ENCODE measurements at places on chromosomes 7 and 10. TPM values are rescaled to one million over a fixed set of nuclear protein-coding genes. Genes with fewer than 3 reads are reported as not detected.

- no peak overlapping the region for H3K4me3 ChIP-seq
- H3K27me3 ChIP-seq, result peaks cover 100% of the 10 kb centered on the region
- no peak overlapping the region for H3K27ac ChIP-seq
- DNase-seq, result no peak
- no peaks in the 10 kb centered on the region for H3K36me3 ChIP-seq
- peaks cover 6% of the 10 kb centered on the region for H3K4me1 ChIP-seq
These were observed 37.0 kb downstream of the CNPY1 start for GRCh38 chr7:155509359-155509724.

PON1 gene
- not detected for total RNA-seq

- no peak for DNase-seq
- H3K36me3 ChIP-seq, result peaks cover 4% of the 10 kb centered on the region
- H3K27me3 ChIP-seq, result no peaks in the 10 kb centered on the region
- H3K4me1 ChIP-seq, result peaks cover 14% of the 10 kb centered on the region
- no peak overlapping the region for H3K27ac ChIP-seq
- no peak overlapping the region for H3K4me3 ChIP-seq
These were observed 8.3 kb downstream of the TLL2 start for GRCh38 chr10:96505150-96506136.

UPF2 gene
- total RNA-seq, result 24.3 TPM

DNA sequence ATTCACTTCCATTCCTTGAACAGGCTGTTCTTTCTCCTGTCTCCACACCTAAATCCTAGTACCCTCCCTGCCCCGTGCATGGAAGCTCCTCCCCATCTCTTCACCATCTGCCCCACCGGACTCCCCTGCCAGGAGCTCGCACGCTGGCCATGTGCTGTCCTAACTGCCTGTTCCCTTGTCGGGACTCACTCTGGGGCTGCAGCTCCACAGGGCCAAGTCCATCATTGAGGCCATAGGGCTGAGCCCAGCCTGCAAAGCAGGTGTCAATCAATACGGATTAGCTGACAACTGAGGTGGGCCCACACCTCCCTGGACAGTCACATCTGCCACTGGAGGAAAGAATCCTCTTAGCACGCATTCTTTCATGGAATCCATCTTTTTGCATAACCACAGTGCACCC, 41.4 kb upstream of the DMBT1 start:
- H3K27me3 ChIP-seq, result no peaks in the 10 kb centered on the region
- H3K4me1 ChIP-seq, result peaks cover 13% of the 10 kb centered on the region
- peaks cover 33% of the 10 kb centered on the region for H3K36me3 ChIP-seq
- H3K27ac ChIP-seq, result no peak overlapping the region
- no peak for DNase-seq

- H3K4me1 ChIP-seq, result peaks cover 16% of the 10 kb centered on the region
- peaks cover 99% of the 10 kb centered on the region for H3K36me3 ChIP-seq
- no peaks in the 10 kb centered on the region for H3K27me3 ChIP-seq
These were observed 22.2 kb downstream of the ZDHHC16 start for GRCh38 chr10:97468162-97468561.

DNA sequence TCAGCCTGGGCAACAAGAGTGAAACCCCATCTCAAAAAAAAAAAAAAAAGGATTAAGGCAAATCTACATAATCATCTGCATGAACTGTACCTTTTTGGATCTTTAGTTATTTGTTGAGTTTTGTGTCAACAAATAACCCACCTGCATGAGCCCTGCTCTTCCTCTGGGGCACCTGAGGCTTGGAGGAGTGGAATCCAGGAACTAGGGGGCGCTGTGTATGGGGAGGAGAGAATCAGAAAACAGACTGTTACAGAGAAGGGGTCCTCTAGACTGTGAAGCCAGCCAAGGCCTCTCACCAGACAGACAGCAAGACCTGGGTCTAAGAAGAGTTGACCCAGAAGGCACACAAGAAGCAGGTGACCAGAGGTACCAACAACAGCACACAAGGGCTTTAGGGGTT, 682.8 kb upstream of the NRP1 start:
- no peak for DNase-seq
- no peaks in the 10 kb centered on the region for H3K36me3 ChIP-seq
- H3K27me3 ChIP-seq, result no peaks in the 10 kb centered on the region
- peaks cover 6% of the 10 kb centered on the region for H3K4me1 ChIP-seq
- no peak overlapping the region for H3K27ac ChIP-seq
- no peak overlapping the region for H3K4me3 ChIP-seq

TMEM213 gene
- total RNA-seq, result not detected

DNA sequence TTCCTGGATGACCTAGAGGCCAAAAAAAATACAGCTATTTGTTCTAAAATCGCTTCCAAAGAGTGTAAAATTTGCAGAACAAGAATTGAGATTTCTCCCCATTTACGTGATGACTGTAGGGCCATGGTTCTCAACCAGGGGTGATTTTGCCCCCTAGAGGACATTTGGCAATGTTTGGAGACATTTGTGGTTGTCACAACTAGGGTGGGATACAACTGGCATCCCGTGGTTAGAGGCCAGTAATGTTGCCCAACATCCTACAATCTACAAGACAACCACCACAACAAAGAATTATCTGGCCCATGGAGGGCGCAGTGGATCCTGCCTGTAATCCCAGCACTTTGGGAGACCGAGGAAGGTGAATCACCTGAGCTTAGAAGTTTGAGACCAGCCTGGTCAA, 22.8 kb upstream of the MALSU1 start:
- DNase-seq, result no peak
- H3K4me1 ChIP-seq, result peaks cover 6% of the 10 kb centered on the region
- H3K27me3 ChIP-seq, result no peaks in the 10 kb centered on the region
- no peak overlapping the region for H3K27ac ChIP-seq
- peaks cover 5% of the 10 kb centered on the region for H3K36me3 ChIP-seq

- H3K4me3 ChIP-seq, result peak overlapping the region; percentile 61
- peaks cover 80% of the 10 kb centered on the region for H3K4me1 ChIP-seq
- H3K27ac ChIP-seq, result peak overlapping the region; percentile 99
- peaks cover 4% of the 10 kb centered on the region for H3K36me3 ChIP-seq
These were observed 112.3 kb downstream of the JCAD start for GRCh38 chr10:29946953-29947700.

- H3K36me3 ChIP-seq, result no peaks in the 10 kb centered on the region
- no peak overlapping the region for H3K4me3 ChIP-seq
- no peaks in the 10 kb centered on the region for H3K27me3 ChIP-seq
- no peak overlapping the region for H3K27ac ChIP-seq
- H3K4me1 ChIP-seq, result no peaks in the 10 kb centered on the region
- no peak for DNase-seq
These were observed 215.4 kb upstream of the TMEM196 start for GRCh38 chr7:19988860-19989259.

FMC1 gene
- 11.8 TPM for total RNA-seq

- H3K4me1 ChIP-seq, result peaks cover 21% of the 10 kb centered on the region
- peak within 1 kb of the TSS; percentile 95 for H3K27ac ChIP-seq
- peak; percentile 94 for DNase-seq
- no peaks in the 10 kb centered on the region for H3K27me3 ChIP-seq
These were observed at the start of gene DDX56 for GRCh38 chr7:44573464-44574286. Gene DDX56, minus strand, starts transcription at chr7:44573908. Its CDS starts 13 bp downstream, at chr7:44573895.

GRCh38 chr7:148014541-148014940, 576.0 kb upstream of the C7orf33 start:
- H3K4me1 ChIP-seq, result no peaks in the 10 kb centered on the region
- no peak overlapping the region for H3K27ac ChIP-seq
- DNase-seq, result peak; percentile 36
- H3K36me3 ChIP-seq, result no peaks in the 10 kb centered on the region

- H3K27me3 ChIP-seq, result no peaks in the 10 kb centered on the region
- no peaks in the 10 kb centered on the region for H3K36me3 ChIP-seq
- no peaks in the 10 kb centered on the region for H3K4me1 ChIP-seq
- no peak overlapping the region for H3K4me3 ChIP-seq
These were observed 55.3 kb downstream of the PPP1R9A start for GRCh38 chr7:94962661-94963060.

GRCh38 chr10:26759008-26759407, 61.5 kb downstream of the PDSS1 start:
- DNase-seq, result no peak
- H3K27me3 ChIP-seq, result no peaks in the 10 kb centered on the region
- H3K4me1 ChIP-seq, result peaks cover 6% of the 10 kb centered on the region
- H3K27ac ChIP-seq, result no peak overlapping the region

ACBD5 gene
- total RNA-seq, result 22.2 TPM

STK31 gene
- not detected for total RNA-seq

DNA sequence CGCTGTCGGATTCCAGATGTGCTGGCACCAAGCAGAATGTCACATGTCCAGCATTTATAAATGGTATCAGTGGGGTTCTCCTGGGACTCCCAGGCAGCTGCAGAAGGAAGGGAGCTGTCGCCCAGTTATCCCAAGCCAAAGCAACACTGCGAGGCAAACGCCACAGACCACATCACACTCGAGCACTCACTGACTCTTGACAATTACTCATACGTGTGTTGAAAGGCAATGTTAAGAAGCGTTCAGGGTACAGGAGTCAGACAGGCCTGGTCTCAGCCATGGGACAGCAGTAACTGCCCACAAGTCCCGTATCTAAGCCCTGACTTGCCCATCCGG, 113.4 kb downstream of the DIP2C start:
- no peak overlapping the region for H3K4me3 ChIP-seq
- no peak overlapping the region for H3K27ac ChIP-seq
- peaks cover 7% of the 10 kb centered on the region for H3K4me1 ChIP-seq
- peaks cover 6% of the 10 kb centered on the region for H3K36me3 ChIP-seq
- peaks cover 70% of the 10 kb centered on the region for H3K27me3 ChIP-seq
- DNase-seq, result no peak

- H3K4me1 ChIP-seq, result peaks cover 19% of the 10 kb centered on the region
- no peak overlapping the region for H3K27ac ChIP-seq
- H3K27me3 ChIP-seq, result no peaks in the 10 kb centered on the region
- peak; percentile 39 for DNase-seq
These were observed 33.0 kb downstream of the MINDY4 start for GRCh38 chr7:30804078-30804661.

HGF gene
- not detected for total RNA-seq

DNA sequence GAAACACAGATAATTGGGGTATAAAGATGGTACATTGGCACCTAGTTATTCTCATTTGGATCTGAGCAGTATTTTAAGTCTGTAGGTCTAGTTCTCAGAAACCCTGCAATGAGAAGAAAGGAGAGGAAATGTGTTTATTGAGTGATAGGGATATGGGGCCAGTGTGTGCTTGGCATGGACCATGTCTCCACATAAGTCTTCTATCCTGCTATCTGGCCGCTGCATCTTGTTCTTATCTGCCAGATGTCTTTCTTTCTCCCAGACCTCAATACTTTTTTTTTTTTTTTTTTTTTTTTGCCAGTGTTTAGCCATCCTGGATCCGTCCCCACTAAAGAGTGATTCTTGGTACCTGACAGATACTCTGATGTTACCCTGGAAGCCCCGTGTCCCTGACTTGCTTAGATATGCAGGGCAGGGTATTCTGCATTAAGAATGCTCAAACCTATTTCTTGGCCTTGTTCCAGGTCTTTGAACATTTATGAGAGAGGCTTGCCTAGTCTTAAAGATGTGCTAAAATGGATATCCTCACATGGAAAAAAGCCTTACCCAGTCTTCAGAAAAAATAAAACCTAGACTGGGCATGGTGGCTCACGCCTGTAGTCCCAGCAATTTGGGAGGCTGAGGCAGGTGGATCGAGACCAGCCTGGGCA, 10.0 kb downstream of the MTURN start:
- no peak for DNase-seq
- H3K4me1 ChIP-seq, result peaks cover 28% of the 10 kb centered on the region
- no peak overlapping the region for H3K27ac ChIP-seq
- H3K27me3 ChIP-seq, result no peaks in the 10 kb centered on the region
- peaks cover 7% of the 10 kb centered on the region for H3K36me3 ChIP-seq
- H3K4me3 ChIP-seq, result no peak overlapping the region

GRCh38 chr10:68870545-68871104, 30.5 kb upstream of the DDX50 start:
- no peak for DNase-seq
- H3K36me3 ChIP-seq, result no peaks in the 10 kb centered on the region
- no peak overlapping the region for H3K4me3 ChIP-seq
- H3K4me1 ChIP-seq, result no peaks in the 10 kb centered on the region
- no peak overlapping the region for H3K27ac ChIP-seq

DNA sequence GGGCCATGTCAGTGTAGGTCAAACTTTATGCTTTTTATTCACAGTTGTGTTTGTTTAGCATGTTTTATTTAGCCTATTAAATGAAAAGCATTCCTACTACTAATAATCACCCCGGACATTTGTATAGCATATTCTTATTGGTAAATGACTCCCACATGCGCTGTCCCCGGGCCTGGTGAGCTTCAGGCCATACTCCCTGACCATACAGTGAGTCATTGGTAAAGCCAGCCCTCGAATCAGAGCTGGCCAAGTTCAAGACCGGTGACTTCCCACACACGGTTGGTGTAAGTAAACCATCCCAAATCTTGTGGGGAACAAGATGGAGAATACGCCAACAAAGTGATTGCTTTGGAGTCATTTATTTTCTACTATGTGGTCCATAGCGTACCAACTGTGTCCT, 238.7 kb upstream of the TCF7L2 start:
- DNase-seq, result no peak
- H3K4me1 ChIP-seq, result peaks cover 6% of the 10 kb centered on the region
- H3K36me3 ChIP-seq, result no peaks in the 10 kb centered on the region
- H3K4me3 ChIP-seq, result no peak overlapping the region
- no peak overlapping the region for H3K27ac ChIP-seq

GRCh38 chr10:33566001-33566400, 231.5 kb upstream of the NRP1 start:
- DNase-seq, result no peak
- H3K27me3 ChIP-seq, result no peaks in the 10 kb centered on the region
- peaks cover 4% of the 10 kb centered on the region for H3K36me3 ChIP-seq
- no peak overlapping the region for H3K4me3 ChIP-seq
- H3K27ac ChIP-seq, result no peak overlapping the region

DNA sequence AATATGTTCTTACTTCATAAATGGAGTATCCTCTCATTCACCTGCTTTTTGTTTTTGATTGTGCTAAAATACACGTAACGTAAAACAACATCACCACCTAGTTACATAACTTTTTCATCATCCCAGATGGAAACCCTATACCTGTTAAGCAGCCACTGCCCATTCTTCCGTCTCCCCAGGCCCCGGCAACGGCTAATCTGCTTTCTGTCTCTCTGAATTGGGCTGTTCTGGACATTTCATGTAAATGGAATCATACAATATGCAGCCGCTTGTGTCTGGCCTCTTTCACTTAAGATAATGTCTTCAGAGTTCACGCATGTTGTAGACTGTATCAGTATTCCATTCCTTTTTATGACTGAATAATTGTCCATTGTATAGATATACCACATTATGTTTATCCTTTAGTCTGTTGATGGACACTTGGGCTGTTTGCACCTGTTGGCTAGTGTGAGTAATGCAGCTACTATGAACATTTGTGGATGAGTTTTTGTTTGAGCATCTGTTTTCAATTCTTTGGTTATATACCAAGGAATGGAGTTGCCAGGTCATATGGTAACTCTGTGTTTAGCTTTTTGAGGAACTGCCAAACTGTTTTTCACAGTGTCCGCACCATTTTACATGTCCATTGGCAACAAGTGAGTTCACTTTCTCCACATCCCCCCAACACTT, 14.1 kb upstream of the SUN1 start:
- DNase-seq, result peak; percentile 46
- H3K4me1 ChIP-seq, result peaks cover 29% of the 10 kb centered on the region
- peak overlapping the region; percentile 92 for H3K27ac ChIP-seq
- peak overlapping the region; percentile 86 for H3K4me3 ChIP-seq
- no peaks in the 10 kb centered on the region for H3K27me3 ChIP-seq
- peaks cover 16% of the 10 kb centered on the region for H3K36me3 ChIP-seq

EXOC6 gene
- total RNA-seq, result 6.6 TPM

BMS1 gene
- total RNA-seq, result 26.9 TPM

- no peak overlapping the region for H3K27ac ChIP-seq
- no peak overlapping the region for H3K4me3 ChIP-seq
- no peak for DNase-seq
- H3K36me3 ChIP-seq, result no peaks in the 10 kb centered on the region
- no peaks in the 10 kb centered on the region for H3K4me1 ChIP-seq
These were observed 85.2 kb upstream of the CACNA2D1 start for GRCh38 chr7:82528577-82529310.
